ENCODE measurements at places on chromosomes 6 and 20.

- DNase-seq = no peak
Observed at GRCh38 chr6:21220271-21220987, 373.1 kb upstream of the SOX4 start.

- no peak for DNase-seq
Observed at GRCh38 chr6:25472306-25472705, 179.7 kb upstream of the SCGN start.

DNA sequence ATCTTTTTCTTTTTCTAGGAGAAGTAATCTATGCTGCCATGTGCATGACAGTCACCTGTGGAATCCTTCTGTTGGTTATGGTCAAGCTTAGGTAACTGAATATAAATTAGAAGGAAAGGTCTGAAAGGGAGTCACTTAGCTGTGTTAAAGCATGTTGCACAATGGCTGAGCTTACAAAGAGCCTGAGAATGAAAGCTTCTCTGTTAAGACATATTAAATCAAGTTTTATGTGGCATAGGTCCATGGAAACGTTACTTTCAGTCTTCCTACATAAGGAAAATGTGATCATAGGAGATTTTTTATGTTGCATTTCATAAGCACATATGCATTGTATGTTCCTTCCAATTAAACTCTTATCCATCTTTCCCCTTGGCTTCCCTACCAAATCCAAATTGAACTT is 72.1 kb downstream of the GFRAL start:
- DNase-seq = no peak

- DNase-seq = no peak
Observed at GRCh38 chr6:10896691-10897090, 9.8 kb downstream of the SYCP2L start.

- peak; percentile 74 for DNase-seq
Observed at GRCh38 chr6:8065519-8065911, 1.3 kb upstream of the BLOC1S5 start.

- no peak for DNase-seq
Observed at GRCh38 chr6:159701413-159701999, 8.5 kb upstream of the SOD2 start.

DNA sequence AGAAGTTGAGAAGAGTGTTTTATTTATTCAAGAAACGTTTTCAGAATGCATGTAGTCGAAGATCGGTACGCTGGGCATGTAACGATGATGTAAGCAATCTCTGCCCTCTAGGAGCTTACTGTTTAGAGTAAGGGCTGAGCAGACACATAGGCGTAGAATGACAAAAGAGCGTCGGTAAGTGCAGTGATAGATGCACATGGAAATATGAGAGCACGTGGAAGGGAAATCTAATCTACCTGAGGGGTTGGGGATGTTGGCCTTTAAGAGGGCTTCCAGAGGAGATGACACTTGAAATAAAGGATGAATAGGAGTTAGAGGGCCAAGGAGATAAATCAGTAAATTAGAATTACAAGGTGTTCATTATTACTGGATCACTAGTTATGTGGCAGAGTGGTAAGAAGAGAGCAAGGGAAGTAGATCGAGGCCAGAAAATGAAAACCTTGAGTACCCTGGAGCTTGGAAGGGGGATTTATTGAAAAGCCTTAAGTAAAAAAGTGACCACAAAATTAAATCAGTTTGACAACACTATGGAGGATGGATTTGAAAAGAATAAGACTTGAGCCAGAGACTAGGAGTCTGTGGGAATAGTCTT is 782 bp downstream of the TRMT11 start:
- DNase-seq = peak; percentile 33

GRCh38 chr20:32970115-32970972 is 33.9 kb downstream of the SUN5 start:
- DNase-seq = no peak
